Panc1 (cell line): ENCODE measurements at places on chromosomes 7 and 10.

DNA sequence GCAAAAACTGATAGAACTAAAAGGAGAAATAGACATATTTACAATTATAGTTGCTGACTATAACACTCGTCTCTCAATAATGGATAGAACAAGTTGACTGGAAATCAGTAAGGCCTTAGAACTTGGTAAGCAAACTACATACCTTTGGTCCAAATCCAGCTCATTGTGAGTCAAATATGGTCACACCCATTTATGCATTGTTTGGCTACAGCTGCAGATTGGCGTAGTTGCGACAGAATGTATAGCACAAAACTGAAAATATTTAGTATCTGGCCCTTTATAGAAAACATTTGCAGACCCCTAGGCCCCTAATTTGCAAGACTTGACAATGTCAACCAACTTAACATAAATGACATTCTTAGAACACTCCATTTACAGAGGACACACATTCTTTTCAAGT, 103.6 kb upstream of the EGR2 start:
- DNase-seq: no peak

GRCh38 chr7:117901089-117901797, 28.0 kb upstream of the CTTNBP2 start:
- no peak for DNase-seq

DNA sequence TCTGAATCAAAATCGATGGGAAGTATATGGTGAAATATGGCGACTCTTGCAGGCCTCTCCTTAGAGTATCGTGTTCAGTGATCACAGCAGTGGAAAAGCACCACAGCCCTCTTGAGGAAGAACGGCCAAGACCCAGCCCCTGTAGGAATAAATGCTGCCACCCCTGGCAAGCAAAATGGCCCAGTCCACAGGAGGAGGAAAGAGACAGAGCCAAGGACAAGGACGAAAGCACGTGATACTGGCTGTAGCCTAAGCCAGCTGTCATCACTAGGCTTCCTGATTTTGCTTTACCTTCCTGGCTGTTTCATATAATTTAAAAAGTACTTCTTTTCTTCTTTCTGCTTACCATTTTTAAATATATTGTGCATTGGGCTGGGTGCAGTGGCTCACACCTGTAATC, 395.0 kb upstream of the SHH start:
- DNase-seq: no peak

GRCh38 chr10:19724287-19724686, 91.9 kb upstream of the PLXDC2 start:
- DNase-seq: no peak

GRCh38 chr7:78218051-78218450, 419.5 kb downstream of the PHTF2 start:
- no peak for DNase-seq

GRCh38 chr10:70445718-70446657, 4.5 kb upstream of the NODAL start:
- DNase-seq: no peak
